Activated T-helper 1 cell treated with Interleukin-2 at 50 U/mL for 16 hours (primary cell): ENCODE measurements at places on chromosomes 3 and 15.

- DNase-seq = no peak
These were observed 51.7 kb downstream of the CASR start for GRCh38 chr3:122235147-122235546.

- DNase-seq = peak; percentile 3
These were observed 620 bp upstream of the ANP32A start for GRCh38 chr15:68821190-68821840.

DNA sequence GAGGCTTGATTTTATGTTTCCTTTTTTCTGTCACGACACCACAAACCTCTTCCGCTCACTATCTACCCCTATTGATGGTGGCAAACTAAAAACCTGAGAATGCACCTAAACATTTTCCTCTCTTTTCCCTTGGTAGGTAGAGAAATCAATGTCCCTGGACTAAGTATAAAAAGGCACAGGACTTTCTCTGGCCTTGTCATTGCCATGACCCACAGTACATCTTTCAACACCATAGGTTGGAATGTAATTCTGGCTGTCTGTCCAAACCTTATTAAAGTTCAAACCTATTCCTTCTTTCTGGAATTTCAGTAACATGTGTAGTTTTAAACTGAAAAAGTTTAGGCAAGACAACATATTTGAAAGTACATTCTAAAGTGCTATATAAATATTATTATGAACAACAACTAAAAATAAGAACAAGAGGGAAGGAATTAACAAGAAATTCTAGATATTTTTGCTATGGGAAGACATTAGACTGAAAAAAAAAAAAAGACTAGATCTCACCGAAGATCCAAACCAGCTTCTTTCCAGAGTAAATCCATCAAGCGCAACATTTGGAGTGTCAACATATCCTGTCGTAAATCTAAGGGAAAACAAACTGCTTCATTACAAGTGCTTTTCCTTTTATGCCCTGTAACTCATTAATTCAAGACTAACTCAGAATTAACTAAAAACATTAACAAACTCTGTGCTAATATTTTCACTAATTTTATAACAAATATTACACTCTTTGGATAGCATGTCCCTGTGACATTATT lies 73.1 kb downstream of the FAIM start:
- DNase-seq = no peak

DNA sequence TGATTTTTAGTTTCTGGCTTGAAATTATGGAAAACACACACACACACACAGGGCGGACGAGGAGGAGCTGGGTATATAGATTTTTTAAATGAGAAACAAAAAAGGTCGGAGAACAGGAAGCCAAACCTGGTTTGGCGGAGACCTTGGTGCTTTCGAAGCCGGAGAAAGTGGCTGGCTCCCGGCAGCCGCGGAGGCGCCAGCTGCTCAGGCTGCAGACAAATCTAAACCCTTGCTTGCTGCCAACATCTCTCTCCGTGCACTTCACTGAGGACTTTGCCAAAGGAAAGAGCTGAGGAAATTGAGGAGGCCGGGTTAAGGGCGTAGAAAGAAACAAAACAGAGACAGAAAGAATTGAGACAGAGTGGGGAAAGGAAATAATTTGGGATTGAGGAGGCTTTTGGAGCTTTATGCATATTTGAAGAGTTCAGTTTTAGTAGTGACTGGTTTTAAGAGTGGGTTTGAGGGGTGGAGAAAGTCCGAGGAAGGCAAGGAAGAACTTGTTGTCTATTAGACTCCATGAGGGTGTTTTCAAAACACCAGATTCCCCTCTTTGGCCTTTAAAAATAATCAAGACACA lies 2.2 kb downstream of the ZIC1 start:
- no peak for DNase-seq

- no peak for DNase-seq
These were observed 284.4 kb downstream of the SHQ1 start for GRCh38 chr3:72563690-72564370.

DNA sequence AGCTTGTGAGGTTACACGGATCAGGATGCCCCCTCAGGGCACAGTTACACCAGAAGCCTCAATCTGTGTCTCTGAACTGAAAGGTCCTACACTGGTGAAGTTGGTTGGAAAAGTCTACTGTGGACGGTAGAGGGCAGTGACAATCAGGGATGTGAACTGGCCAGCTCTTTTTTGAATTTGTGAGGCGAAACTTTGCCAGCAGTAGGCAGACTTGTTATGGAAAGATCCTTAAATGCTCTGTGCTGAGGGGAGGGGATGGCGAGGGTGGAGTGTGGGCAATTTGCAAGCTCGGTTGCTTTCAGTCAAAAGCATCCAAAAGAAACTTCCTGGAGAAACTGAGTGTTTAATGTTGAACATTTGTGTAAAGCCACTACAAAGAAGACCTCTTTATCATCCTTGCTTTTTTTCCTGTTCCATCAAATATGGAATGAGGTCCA lies 127.4 kb upstream of the ABHD17C start:
- DNase-seq = no peak

DNA sequence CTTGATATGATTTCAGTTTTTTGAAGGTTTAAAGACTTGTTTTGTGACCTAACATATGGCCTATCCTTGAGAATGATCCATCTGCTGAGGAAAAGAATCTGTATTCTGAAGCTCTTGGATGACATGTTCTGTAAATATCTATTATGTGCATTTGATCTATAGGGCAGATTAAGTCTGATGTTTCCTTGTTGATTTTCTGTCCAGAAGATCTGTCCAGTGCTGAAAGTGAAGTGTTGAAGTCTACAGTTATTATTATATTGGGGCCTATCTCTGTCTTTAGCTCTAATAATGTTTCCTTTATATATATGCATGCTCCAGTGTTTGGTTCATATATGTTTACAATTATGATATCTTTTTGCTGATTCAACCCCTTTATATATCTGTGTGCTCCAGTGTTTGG lies 362.8 kb downstream of the EPHA6 start:
- no peak for DNase-seq

DNA sequence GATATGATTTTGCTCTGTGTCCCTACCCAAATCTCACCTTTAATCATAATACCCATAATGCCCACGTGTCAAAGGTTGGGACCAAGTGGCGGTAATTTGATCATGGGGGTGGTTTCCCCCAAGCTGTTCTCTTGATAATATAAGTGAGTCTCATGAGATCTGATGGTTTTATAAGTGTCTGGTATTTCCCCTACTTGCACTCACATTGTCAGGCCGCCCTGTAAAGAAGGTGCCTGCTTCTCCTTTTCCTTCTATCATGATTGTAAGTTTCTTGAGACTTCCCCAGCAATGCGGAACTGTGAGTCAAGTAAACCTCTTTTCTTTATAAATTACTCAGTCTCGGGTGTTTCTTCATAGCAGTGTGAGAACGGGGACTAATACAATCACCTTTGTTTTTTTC lies 279.8 kb downstream of the ARPP21 start:
- no peak for DNase-seq

- peak; percentile 22 for DNase-seq
These were observed 105.0 kb downstream of the FOXP1 start for GRCh38 chr3:71478568-71478967.

GRCh38 chr3:162353414-162353813 lies 856.8 kb downstream of the OTOL1 start:
- DNase-seq = no peak

- DNase-seq = no peak
These were observed 39.8 kb upstream of the SGO1 start for GRCh38 chr3:20225769-20226168.

DNA sequence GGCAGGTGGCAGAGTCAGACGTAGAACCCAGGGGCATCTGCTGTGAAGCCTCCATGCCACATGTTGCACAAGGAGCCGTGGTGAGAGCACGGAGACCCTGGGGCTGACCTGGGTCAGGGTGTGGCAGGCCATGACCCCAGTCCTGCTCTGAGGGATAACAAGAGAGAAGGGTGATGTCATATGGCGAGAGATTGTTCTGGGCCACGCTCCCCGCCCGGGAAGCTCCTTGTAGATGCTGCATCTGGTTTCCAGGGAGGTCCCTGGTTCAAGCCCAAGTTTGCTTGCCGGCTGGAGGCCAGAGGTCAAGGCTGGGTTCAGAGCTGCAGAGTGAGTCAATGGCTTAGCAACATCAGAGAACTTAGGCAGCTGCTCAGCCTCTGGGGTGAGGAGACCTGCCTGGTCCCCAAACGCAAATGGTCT lies 17.3 kb downstream of the FGD5 start:
- DNase-seq = no peak

DNA sequence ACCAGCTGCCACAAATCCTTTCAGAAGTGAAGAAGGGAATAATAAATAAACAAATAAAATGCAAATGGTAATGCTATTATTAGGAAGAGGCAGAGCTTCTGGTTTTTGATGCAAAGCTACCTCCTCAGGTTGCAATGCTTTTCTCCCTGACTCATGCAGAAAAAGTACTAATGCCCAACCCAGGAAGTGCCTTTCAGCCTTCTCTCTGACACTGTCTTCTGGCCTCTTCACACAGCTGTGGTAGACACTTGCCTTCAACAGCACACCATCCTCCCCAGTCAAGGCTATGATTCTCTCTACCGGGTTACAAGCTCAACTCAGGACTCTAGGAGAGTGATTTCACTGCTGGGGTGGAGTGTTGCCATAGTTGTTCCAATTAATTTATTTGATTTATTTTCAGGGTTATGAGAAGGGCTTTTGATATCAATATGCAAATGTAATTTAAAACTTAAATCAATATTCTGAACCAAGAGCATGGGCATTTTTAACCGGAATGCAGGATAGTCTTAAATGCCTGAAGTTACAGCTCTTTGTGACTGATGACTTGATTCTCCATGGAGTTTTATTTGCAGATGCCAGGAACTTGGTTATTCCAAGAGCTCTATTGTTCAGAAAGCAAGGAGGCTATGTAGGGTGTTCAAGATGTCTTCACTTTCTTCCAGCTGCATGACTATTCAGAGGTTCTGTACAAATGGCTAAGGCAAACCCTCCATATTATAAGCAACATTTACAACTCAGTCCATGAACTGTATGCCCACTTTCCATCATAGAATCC lies 27.1 kb upstream of the GALNT15 start:
- DNase-seq = no peak

GRCh38 chr3:182793663-182794454 lies 555 bp downstream of the ATP11B start:
- peak; percentile 23 for DNase-seq

DNA sequence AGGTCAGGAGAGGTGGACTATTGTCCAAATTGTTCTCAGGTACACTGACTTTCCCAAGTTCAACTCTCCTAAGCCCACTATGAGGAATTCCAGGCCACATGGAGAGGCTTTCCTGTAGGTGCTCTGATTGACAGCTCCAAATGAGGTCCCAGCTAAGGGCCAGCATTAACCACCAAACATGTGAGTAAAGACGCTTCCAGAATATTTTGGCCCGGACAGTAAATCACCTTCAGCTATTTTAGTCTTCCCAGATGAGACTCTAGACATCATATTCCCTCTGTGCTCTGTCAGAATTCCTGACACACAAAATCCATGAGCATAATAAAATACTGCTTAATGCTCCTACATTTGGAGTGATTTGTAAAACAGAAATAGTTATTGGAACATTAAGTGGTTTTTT lies 135.5 kb downstream of the TGFBR2 start:
- no peak for DNase-seq
